Stimulated activated CD4-positive, alpha-beta T cell treated with anti-CD3 and anti-CD28 coated beads, TNF-alpha, amount 100 ng/mL, for 1 hour (primary cell): ENCODE measurements at places on chromosomes 11 and 22.

GRCh38 chr11:16977136-16977993 is 36.8 kb downstream of the PLEKHA7 start:
- DNase-seq, result no peak

DNA sequence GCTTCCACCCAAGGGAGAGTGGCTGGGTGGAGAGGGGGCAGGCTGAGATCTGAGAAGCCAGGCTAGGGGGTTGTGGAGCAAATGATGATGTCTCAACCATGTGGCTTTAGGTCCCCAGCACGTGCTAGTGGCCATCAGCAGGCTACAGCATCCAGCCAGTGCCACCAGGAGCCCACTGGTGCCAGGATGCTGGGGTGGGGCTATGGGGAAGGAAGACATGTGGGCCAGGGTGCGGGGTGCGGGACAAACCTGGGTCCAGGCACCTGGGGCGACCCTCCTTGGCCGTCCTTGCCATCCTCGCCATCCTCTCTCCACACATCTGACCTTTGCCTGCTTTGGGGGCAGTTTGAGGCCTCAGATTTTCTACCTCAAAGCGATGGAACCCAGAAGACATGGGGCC is 104.3 kb downstream of the KCNQ1 start:
- no peak for DNase-seq

DNA sequence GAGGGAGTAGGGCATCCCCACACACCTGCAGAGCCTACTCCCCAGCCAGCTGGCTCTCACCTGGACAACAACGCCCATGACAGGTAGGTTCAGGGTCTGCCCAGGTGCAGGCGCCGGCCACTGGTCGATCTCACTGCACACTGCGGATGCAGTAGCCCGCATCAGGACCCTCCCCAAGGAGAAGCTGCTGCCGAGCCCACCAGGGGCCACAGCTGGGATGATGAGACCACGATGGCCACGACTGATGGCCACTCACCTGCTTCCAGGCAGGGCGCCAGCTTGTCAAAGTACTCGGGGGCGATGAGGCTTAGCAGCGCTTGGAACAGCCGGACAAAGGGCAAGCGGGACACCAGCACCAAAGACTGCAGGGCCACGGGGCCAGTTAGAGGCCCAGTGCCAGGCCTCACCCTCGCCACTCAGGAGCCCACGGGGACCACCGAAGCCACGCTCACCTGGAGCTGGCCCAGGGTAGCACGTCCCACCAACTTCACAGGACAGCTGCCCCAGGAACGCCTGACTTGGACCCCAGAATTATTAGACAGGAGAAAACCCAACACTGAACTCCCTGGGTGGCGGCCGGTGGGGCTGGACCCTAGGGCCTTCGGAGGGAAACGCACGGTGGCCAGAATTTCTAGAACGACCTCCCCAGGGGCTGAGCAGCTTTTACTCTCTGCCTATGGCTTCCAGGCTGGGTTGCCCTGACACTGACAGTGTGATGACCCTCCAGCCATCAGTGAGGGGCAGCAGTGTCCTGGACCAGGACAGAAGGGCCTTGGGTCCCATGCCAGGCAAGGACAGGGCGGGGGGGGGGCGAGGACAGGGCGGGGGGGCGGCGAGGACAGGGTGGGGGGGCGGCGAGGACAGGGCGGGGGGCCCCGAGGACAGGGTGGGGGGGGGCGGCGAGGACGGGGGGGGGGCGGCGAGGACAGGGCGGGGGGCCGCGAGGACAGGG is 8.9 kb upstream of the PLXNB2 start:
- no peak for DNase-seq

DNA sequence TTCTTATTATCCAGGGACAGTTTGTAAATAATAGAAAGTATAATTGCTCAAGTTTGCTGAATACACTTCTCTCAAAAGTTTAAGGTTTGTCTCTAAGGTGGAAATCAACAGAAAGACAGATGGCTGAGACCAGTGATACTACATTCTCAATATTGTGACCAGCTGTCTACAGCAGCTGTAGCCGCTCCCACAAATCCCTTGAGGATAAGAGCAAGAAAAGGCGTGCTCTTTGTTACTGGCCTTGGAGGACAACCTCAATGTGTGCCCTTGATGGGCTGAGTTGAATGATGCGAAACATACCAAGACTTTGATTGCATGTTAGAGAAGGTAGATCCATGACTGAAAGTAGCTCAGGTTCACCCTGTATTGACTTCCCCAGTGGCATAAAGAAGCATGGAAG is 6.1 kb downstream of the OR6M1 start:
- DNase-seq, result no peak

GRCh38 chr11:13638422-13638821 is 30.0 kb upstream of the FAR1 start:
- DNase-seq, result no peak

DNA sequence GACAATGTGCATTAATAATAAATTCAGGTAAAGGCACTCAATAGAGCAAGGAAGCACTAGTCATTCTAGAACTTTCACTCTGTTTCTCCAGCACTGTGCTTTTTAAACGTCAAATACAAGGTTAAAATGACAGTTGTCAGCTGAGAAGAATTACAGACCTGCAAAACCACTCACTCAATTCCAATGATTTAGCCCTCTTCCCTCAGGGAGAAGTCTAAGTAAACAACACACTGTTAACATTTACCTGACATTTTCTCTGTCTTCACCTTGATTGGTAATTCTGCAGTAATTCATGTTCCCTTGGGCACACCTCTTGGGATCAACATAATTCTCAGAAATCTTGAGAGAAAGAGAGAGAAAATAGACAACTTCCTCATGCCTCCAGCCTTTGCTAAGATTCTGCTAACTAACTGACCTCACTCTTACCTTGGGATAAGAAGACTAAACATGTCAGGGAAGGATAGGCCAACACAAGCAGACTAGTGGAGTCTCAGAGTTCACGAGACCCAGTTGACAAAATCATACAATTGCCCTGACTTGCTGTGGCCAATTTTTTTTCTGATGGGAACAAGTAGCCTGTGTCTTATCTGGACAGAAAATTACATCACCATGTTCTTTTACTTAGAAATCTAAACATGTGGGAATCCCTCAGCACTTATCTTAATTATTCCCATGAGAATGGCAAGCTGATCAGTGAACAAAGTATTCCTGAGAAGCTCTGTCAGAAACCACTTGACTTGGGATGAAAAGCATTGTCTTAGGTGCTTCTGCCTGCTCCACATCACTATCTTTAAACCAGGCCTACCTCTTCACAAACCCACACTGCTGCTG is 516.8 kb upstream of the FAT3 start:
- DNase-seq, result no peak

GRCh38 chr11:98736833-98737232 is 283.9 kb upstream of the CNTN5 start:
- DNase-seq, result no peak

- DNase-seq, result no peak
These were observed 314.6 kb downstream of the BLID start for GRCh38 chr11:121801394-121801748.

DNA sequence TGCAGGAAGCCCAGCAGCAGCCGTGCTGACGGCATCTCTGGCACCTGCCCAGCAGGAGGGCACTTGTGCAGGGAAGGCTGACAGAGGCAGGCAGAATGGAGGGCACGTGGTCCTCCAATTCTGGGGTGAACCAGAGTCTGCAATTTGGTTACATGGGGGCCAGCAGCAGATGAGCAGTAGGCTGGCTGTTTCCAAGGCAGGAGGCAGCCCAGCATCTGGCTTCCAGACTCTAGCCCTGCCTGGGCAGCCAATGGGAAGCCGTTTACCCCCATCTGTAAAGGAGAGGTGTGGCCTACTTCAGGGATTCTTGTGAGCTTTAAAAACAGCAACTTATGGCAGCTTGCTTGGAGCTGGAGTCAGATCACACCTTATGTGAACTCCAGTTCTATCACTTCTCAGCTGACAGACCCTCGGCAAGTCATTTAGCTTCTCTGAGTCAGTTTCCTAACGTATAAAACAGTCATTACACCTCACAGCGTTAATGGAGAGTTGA is 27.9 kb upstream of the RASL10A start:
- no peak for DNase-seq

DNA sequence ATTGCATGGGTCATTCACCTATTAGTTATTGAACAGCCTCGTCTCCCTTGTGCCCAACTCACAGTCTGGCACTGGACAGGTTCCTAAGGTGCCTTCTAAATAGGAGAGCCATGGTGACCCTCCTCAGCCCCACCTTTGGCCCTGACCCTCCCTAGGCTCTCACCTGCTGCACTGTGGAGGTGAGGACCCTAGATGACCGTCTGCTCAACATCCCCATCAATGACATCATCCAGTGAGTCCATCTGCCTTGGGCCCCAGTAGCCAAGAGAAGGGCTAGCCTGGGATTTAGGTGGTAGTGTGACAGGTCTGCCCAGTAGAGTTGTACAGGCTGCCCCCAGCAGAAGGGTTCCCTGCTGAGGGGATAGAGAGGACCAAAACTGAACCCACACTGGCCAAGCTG is 13.6 kb downstream of the UCP2 start:
- no peak for DNase-seq

GRCh38 chr22:23750714-23751440 is at the start of gene ZNF70:
Gene ZNF70, minus strand, starts transcription at chr22:23751112. Its CDS starts 5,972 bp downstream, at chr22:23745140.
- peak; percentile 77 for DNase-seq

DNA sequence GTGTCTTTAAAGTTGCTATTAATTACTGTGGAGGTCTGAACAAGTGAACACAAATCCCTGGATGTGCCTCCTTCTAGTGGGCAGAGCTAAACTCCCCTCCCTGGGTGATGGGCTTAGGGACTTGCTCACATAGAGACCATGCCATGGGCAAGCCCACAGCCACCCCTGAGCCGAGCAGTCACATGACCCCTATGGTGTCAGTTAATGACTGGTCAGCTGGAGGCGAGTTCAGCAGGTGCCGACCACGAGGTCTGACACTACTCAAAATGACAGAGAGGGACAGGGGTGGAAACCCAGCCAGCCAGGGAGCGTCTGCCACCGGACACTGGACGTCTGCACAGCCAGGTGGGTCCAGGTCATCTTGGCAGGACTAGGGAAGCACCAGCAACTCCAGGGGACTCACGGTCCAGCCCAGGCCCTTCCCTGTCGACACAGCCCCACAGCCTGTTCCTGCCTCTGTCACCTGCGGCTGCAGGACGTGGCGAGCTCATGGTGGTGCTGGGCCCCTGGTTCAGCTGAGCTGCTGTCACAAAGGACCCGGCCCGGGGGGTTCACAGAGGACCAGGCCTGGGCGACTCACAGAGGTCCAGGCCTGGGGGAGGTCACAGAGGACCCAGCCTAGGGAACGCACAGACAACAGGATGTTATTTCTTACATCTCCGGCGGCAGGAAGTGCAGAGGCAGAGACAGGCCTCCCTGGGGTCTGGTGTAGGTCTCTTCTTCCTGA is 135.0 kb downstream of the BRD1 start:
- DNase-seq, result no peak

DNA sequence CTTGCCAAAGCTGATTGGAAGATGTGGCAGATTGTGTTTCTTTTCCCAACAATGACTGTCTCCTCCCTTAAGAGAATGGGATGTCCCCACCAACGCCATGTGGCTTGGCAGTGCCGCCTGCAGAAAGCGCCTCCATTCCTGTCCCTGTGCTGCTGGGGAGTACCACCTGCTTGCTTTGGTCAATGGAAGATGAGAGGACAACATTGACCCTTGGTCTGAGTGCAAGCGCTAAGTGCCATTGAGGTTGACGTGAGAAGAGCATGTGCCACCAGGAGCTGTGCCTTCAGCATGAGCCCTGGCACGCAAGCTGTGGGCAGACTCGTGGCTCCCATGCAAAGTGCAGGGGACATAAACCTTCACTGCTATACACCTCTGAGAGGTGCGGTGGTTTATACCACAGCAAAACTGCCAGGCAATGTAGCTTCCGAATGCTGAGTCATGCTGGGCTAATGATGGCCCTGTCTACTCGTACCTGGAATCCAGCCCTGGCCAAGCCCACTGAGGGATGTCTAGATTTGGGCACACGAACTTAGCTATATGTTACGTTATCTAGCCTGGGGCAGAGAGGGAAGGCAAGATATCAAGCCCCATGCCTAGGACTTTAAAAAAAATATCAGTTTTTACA is 41.9 kb downstream of the MYEOV start:
- DNase-seq, result no peak

DNA sequence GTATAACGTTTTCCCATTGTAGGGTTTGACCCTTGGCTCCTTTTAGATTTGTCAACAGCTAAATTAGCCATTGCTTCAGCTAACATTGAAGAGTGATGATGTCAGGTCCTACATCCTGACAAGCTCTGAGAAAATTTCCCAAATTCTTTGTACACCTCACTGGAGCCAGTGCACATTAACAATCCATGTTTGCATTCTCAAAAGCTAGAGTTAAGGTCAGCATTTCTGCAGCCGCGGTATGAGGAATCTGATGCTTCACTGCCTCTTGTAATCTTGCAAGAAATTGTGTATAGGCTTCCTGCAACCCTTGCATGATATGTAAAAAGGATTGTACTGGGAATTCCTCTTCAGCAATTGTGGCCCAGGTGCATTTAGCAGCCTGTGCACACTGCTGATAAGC is 33.1 kb upstream of the NCAM1 start:
- no peak for DNase-seq

GRCh38 chr22:24427500-24428164 is at the start of gene ADORA2A:
Gene ADORA2A, plus strand, starts transcription at chr22:24427599. Its CDS starts 5,806 bp downstream, at chr22:24433405.
- DNase-seq, result peak; percentile 64

- DNase-seq, result no peak
These were observed 17.7 kb upstream of the MICAL2 start for GRCh38 chr11:12092714-12093113.

- DNase-seq, result no peak
These were observed 93.9 kb upstream of the MTMR2 start for GRCh38 chr11:96017856-96018255.

DNA sequence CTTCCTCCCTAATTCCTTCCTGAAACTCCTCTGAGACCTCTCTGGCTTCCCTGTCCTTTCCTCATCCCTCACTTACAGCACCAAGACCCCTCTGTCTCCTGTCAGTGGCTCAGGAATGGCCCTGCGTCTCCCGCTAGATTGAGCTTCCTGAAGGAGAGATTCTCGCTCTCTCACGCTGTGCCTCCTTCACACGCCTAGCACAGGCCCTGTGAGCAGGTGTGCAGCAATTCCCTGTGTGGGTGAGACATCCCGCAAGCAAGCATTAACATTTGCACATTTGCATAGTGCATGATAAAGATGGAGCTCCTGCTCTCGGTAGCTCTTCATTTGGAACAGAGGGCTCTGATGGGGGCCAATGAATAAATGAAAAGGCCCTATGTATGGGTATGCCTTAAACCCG is 159.8 kb downstream of the ADAMTS15 start:
- no peak for DNase-seq

GRCh38 chr11:75535071-75535470 is 9.3 kb upstream of the GDPD5 start:
- DNase-seq, result no peak

DNA sequence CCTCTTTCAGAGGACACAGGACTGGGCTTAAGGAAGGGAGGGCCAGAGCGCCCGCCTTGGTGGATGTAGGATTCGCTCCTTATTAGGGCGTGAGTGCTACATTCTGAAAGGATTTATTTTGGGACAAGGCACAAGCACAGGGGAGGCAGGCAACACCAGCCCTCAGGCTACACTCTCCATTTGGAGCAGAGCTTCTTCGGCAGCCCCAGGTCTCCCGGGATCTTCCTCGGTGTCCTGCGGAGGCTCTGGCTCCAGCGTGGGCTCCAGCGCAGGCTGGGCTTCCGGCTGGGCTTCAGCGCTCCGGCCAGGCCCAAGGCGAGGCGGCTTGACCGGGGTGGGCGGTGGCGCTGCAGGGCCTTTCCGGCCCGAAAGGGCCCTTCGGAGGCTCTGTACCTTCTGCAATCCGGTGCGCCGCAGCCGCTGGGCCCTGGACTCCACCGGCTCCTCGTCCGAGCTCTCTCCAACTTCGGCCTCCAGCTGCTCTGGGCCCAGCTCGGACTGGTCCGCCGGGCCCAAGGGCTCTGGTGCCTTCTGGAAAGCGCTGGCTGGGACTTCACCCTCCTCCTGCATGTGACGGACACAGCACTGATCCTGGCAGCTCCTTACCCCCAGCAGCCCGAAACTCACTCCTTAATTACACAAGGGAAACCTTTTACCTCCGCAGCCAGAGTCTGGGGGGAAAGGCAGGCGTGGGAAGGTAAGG is 1.1 kb downstream of the CAVIN3 start:
- DNase-seq, result no peak
